ENCODE measurements at places on chromosomes 12 and 14. TPM values are rescaled to one million over a fixed set of nuclear protein-coding genes. Genes with fewer than 3 reads are reported as not detected.

P2RX2 gene
- total RNA-seq, result not detected

- no peak for DNase-seq
These were observed 165.3 kb downstream of the SNAPC1 start for GRCh38 chr14:61927520-61927919.

- DNase-seq, result no peak
These were observed 91.5 kb upstream of the IGF1 start for GRCh38 chr12:102571889-102572288.

CLEC4A gene
- 1.5 TPM for total RNA-seq

DDN gene
- 0.08 TPM for total RNA-seq

FOXA1 gene
- not detected for total RNA-seq

CD163L1 gene
- 1.8 TPM for total RNA-seq

GRCh38 chr12:94819011-94819410, 168.7 kb upstream of the TMCC3 start:
- no peak for DNase-seq

PLA2G1B gene
- 1.2 TPM for total RNA-seq

GRCh38 chr12:3752741-3753486, at the start of gene CRACR2A:
CRACR2A (minus strand) TSS chr12:3753109; CDS start chr12:3696999, 56,110 bp downstream.
- peak; percentile 85 for DNase-seq

RNASE2 gene
- not detected for total RNA-seq

FITM1 gene
- total RNA-seq, result 0.63 TPM

PRKD1 gene
- total RNA-seq, result 6.6 TPM

SOAT2 gene
- not detected for total RNA-seq

GRCh38 chr12:49644620-49644994, 21.2 kb downstream of the PRPF40B start:
- peak; percentile 91 for DNase-seq

DNA sequence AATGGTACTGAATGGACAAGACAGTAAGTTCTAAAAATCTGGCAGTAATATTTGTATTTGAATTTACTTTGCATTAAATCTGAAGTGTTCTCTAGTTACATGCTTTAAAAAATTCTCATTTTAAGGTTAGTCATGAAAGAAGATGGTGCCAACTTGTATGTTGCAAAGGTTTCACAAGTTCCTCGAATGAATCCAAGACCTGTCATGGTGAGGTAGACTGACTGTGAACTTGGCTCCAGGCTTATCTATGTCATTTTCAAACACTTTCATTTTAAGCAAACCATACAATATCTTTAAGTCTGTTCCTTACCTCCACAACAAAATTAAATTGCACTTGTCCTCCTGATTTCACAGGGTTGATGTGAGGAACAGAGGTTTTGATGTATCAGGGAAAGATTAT, 23.4 kb downstream of the CLEC2D start:
- DNase-seq, result no peak

All from osteocyte (in vitro differentiated cells).